ENCODE measurements at places on chromosomes 11 and 22.
A peak's percentile ranks its signal among the peaks of the same experiment; 100 is the strongest.

DNA sequence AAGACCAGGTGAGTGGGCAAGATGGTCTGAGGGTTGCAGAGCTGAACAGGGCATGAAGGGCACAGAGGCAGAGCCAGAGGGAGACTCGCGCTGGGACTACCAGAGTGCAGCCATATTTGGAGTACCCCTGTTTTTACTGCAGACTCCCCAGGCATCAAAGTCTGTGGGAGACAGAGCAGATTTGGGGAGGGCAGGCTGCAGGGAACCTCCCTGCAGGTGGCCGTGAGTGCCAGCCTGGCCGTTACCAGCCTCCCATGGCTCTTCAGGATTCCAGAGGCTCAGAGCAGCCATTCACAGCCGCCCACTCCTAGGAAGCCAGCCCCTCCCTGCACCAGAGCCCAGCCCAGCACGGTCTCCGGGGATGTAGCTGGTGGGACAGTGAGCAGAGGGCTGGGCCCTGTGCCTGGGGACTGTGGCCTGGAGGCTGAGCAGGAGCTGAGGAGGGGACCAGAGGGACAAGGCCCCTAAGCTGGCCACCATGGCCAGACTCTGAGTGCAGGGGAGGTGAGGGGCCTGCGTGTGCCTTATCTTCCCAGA is at the start of gene SEPTIN3:
TSS of gene SEPTIN3 (plus strand) at position 334 of the 537 bp plus-strand sequence. CDS start 2,050 bp downstream, outside the sequence.
- no peak for DNase-seq

DNA sequence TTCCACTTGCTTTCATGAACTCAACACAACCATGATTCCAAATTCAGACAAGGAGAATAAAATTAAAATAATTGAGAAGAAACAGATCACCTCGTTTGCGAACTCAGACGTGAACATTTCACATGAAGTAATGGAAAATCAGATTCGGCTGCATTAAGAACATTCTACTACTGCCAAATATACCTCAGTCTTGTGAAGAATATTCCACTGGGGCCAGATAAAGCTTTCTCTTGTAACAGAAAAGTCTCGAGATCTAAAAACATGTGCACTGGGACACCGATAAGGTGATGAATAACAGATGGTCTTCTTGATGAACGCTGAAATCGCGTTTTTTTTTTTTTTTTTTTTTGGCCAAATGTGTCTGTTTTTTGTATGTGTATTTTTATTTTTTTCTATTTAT is 761.1 kb downstream of the BRD1 start:
- DNase-seq: no peak

- DNase-seq: no peak
These were observed 14.6 kb downstream of the GLB1L2 start for GRCh38 chr11:134346101-134346975.

DNA sequence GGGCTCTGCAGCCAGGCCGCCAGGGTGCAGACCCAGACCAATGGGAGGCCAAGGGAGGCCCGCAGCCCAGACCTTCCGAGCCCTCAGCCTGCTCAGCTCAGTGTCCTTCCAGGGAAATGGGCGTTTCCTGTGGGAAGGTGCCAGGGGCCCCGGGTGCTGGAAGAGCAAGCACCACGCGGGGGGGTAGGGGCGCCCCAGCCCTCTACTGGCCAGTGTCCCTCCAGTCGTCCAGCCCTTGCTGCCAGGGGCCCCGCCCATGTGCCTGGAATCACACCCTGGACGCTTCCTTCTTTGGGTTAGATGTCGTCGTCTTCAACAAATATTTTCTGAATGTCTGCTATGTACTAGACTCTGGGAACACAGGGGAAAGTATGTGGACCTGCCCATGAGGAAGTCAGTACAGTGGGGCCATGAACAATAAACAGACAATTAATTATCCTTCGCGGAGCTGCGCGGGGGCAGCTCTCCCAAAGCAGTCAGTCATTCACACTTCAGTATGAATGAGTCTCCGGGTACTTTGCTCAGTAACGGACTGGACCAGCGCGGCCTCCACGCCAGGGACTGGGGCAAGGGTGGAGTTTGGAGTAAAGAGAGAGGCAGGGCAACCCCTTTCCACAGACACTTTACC is 60.2 kb downstream of the CDKN1C start:
- no peak for DNase-seq

DNA sequence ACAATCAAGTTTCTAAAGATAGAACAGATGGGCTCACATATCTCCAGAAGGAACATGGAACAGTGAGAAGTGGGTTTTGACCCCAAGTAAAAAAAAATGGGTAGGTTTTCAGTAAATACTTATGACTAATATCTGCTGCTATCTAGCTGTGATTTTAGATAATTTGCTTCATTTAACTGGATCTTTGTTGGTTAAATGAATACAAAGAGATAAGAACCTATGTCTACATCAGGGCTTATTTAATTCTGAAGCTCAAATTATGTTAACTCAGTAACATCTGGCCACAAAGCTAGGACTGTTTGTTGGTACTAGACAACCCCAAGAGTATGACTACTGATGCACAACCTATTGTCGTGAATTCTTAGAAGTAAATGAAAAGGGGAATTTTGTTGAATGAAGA is 144.4 kb upstream of the SESN3 start:
- DNase-seq: no peak

DNA sequence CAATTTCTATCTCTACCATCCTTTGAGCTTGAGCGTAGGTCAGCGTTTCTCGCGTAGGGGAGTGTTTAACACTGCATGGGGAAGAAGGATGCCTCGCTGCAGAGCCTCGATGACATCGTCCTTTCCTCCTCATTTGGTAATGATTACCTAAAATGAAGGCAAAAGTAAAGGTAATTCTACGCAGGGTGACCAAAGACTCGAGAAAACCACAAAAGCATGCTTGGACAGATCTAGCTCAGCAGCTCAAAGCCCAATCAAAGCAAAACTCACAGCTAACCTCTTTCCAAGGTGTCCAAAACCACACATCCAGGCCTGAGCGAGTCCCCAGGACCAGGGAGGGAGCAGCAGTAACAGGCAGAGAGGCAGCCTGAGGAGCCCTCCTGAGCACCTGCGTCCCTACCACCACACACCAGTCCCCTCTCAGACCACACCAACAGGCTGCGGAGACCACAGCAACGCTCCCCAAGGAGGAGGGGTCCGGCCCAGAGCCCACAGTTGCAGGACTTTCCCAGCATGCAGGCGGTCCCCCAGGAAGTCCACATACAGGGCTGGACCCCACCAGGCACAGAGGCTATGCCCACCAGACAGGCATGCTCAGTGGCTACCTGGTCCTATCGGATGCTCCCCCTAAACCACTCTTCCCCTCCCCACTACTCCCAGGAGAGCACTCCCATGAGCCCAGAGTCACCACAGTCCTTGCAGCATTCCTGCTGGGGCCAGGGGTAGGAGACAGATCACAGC is 3.3 kb downstream of the BRD1 start:
- no peak for DNase-seq

GRCh38 chr11:119362741-119363080 is 16.2 kb upstream of the MFRP start:
- DNase-seq: no peak

- DNase-seq: no peak
These were observed 621.5 kb upstream of the LUZP2 start for GRCh38 chr11:23875176-23875850.

- no peak for DNase-seq
These were observed 5.7 kb downstream of the P2RX3 start for GRCh38 chr11:57343825-57344224.

GRCh38 chr11:122037911-122038310 is 78.1 kb downstream of the BLID start:
- DNase-seq: no peak

DNA sequence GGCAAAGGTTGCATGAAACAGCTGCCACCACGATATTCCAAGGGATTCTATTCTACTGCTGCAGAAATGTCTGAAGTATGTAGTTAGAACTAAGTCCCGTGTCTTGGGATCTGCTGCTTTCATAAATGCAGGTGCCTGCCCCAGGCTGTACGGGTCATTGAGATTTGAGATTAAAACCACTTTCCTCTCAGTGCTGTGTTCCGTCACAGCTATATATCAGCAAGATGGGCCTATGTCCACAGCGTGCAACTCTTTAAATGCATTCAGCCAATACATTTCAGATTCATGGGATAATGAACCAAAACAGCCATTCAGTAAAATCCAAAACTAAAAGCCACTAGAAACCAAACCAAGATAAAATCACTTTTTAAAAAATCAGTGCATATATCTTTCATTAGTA is 107.3 kb upstream of the LUZP2 start:
- DNase-seq: no peak

GRCh38 chr11:112795142-112795815 is 165.9 kb upstream of the NCAM1 start:
- DNase-seq: peak; percentile 33

GRCh38 chr22:35288116-35288515 is 11.6 kb upstream of the TOM1 start:
- DNase-seq: no peak

Measured in iPS DF 19.7 (cell line).